Forelimb muscle (tissue), 1 donor: ENCODE measurements at places on chromosomes 7 and 10. TPM values are rescaled to one million over a fixed set of nuclear protein-coding genes. Genes with fewer than 3 reads are reported as not detected.

- DNase-seq = no peak
Measured at GRCh38 chr7:111918461-111918860, 287.7 kb downstream of the DOCK4 start.

GRCh38 chr10:112954974-112955581, 5.0 kb downstream of the TCF7L2 start:
- DNase-seq = no peak

GRCh38 chr10:63054889-63055611, 78.1 kb upstream of the NRBF2 start:
- DNase-seq = no peak

Gene GDF2
- not detected for polyA plus RNA-seq

GRCh38 chr10:75542906-75543305, 111.5 kb downstream of the LRMDA start:
- DNase-seq = no peak

DNA sequence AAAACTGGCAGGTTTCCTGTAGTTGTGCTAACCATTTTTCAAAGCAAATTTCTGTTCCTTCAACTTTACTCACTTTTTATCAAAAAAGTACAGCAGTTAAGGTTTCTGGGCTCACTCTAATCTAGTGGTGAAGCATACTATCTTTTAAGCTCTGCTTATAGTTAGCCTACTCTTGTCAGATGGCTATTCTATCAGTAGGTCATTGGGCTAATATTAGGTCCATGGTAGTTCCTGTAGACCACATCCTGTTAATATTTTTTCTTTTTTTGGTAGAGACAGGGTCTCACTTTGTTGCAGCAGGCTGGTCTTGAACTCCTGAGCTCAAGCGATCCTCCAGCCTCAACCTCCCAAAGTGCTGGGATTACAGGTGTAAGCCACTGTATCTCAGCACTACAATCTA, 27.9 kb upstream of the NRCAM start:
- DNase-seq = no peak

GRCh38 chr10:43045631-43046287, 31.1 kb upstream of the RET start:
- no peak for DNase-seq

Gene COMTD1
- polyA plus RNA-seq = 6.5 TPM

DNA sequence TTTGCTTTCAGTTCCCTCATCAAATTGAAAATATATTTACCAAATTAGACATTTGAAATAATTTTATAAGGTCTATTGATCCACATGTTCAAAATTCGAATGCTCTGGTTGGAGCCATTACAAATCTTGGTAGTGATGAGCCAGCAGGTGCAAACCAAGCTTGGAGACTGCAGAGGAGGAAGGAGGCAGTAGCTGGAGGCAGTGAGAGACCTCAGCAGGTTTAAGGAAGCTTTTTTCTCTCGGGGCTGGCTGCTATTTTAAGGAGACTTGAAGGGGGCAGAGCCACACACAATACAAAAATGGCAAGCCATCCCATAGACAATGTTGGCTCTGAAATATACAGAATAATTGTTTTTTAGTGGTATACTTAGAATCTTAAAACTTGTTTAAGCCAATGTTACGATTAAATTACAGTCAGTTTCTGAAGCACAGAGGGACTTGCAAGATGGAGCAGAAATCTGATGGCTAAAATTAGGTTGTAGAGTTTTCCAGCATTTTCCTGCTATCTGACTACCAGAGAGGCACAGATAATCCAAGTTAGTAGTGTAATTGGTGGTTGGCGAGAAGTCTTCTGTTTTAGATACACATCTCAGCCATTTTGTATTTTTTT, 185.8 kb downstream of the SNX10 start:
- DNase-seq = no peak

Gene FRG2B
- polyA plus RNA-seq = not detected

Gene LHPP
- 6.9 TPM for polyA plus RNA-seq

DNA sequence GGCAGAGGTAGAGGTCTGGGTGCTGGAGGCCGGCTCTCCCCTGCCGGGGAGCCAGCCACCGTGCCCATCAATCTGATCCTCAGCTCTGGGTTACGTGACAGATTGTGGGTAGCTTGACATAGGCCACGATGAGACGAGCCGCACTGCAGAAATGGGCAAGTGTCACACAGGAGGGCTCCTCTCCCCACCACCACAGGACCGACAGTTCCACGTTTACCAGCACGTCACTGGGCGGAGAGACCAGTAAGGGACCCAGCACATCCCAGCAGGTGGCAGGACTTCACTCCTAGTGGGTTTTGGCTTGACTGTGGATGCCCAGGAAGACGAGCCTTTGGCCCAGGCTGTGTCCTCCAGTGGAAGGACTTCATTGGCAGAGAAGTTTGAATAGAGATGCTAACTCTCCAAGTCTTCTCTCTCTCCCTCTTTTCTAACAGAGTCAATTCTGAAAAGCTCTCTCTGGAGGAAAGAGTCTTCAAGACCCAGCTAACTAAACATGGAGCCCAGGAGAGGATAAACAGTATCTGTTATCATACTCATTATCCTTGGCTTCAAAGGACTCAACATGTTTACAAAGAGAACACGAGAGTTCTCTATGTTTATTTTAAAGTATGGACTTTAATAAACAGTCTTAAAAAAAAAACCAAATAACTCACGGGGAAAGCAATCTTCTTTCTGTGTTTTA, 129.3 kb upstream of the JCAD start:
- DNase-seq = no peak

GRCh38 chr10:72759584-72759983, 67.6 kb downstream of the MCU start:
- DNase-seq = no peak

DNA sequence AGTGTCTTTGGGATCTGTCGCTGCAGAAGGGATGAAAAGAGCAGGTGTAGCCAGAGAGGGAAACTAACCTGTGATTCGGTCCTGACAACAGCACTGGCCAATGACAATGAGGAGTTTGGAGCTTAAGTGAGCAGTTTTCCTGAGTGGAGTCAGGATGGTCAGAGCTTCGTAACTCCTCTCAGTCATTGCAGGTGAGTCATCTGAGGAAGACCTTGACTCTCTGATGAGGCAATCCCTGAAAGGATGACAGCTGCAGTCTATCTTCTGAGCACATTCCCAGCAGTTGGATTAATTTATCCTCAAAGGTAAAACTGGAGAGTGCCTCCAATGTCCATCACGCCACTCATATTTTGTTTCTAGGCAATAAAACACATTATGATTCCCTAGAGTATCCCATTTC, 401.9 kb downstream of the POM121L12 start:
- DNase-seq = no peak

DNA sequence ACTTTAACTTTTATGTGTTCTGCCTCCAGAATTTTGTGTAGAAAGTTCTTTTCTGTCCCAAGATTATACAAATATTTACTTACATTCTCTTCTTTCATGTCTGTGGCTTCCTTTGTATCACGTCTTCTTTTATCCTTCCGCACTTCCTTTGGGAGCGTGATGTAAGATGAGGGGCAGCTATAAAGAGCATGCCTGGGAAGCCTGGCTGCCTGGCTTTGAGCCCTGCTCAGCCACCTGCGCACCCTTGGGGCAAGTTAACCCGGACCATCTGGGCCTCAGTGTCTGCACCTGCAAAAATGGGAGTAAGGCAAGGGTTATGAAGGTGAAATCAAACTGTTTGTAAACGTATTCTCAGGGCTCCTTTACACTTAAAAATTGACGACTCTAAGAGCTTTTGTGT, 25.2 kb downstream of the PALD1 start:
- DNase-seq = no peak

- DNase-seq = no peak
Measured at GRCh38 chr10:105681051-105681450, 1040.0 kb downstream of the SORCS3 start.

GRCh38 chr7:144452064-144452463, 48.6 kb upstream of the NOBOX start:
- DNase-seq = no peak

DNA sequence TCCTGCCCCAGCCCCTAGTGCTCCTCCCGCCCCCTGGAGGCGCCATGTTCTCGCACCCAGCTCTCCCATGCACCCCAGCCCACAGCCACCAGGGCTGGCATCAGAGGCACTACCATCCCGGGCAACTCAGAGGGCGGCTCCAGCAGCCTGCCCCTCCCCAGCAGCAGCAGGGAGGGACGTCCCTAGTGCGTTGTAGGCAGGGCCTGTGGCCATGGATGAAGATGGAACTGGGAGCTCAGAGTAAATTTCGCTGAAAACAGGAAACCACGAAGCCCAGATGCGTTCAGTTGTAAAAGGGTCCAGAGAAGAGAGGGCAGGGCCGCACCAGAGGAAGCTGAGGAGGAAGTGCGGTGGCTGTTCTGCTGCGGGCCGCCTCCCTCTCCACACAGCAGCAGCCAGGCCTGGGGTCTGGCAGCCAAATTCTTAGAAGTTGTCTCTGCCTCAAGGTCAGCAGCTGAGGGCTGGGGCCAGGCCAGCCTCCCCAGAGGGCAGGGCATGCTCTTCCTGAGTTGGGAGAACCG, 24.6 kb downstream of the VSIR start:
- no peak for DNase-seq

DNA sequence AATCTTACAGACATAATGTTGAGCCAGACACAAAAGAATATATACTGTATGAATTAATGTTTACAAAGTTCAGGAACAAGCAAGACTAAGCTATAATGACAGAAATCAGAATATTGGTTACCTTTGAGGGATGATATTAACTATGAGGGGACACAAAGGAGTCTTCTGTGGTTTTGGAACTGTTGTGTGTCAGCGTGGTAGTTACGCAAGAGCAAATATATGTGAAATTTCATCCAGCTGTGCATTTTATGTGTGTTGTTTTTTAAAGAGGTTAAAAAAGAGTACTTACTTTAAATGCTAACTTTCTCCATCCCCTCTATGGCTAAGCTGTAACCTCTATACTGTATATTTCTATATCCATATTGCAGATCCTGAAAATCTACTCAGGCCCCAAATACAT, 14.9 kb downstream of the SLC25A28 start:
- DNase-seq = no peak

DNA sequence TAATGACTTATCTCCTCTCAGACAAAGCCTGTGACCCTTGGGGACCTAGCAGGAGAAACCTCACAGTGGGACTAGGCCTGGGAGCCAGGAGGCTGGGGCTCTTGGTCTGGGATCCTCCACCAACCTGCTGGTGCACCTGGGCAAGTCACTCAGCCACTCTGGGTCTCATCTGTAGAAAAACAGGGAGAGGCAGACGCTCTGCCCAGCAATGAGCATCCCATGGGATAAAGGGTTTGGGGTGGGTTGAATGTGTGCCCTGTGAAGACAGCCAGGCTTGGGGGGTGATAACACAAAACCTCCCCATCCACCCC, 81.6 kb downstream of the ZMIZ1 start:
- DNase-seq = no peak

Gene STEAP1
- polyA plus RNA-seq = 1.5 TPM

DNA sequence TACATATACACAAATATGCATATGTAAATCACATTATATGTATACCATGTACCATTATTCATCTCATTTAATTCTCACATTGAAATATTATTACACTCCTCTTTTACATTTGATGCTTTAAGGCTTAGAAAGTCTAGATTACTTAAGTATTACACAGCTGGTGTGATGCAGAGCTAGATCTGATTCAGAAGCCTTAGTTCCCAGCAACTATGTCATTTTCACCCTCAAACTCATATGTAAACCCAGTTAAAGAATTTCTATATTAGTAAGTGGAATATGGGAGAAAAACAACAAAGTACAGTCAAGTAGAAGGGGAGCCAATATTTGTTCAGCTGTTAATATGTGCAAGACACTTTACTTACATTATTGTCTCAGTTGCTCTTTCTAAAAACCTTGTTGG, 74.3 kb upstream of the CSTF2T start:
- no peak for DNase-seq

Gene PLXDC2
- 30.7 TPM for polyA plus RNA-seq

DNA sequence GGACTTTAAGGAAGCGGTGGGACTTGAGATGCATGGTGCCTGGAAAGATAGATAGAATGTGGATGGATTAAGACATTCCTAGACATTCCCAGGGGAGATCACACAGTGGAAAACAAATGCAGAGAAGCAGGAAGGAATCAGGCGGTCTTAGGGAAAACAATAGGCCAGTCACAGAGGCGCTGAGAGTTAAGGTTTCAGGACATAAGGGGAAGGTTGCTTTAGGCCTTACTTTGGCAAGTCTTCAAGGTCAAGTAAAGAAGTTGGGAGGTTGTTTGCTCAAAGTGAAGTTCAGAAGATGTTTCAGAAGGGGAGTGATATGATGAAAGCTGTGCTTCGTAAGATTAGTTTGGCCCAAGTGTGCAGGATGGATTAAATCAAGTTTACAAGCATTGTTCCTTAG, 109.4 kb downstream of the SUGCT start:
- no peak for DNase-seq

GRCh38 chr10:6239213-6239991, 36.7 kb downstream of the PFKFB3 start:
- DNase-seq = no peak

DNA sequence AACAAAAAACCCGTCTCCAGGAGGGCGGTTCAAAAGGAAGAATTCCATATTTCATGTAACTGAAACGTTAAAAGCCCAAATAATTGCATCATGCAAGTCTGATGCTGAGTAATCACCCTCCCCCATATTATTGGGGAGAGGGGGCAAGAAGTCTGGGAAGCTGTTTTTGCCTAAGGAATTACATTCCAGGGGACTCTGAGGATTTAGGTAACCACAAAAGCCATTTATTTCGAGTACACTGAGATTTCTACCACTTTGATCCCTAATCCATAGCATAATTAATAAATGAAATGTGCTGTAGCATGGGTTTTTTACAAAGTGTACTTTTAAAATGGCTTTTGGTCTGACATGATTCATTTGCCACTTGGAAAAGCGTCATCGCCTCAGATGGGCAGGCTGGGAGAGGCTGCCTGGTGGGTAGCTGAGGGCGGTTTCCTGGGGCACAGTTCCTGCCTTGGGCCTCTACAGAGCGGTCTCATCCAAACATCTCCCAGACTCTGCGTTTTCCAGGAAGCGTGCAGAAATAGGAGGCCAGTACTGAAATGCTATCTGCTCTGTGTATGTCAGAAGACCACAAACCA, 106.5 kb downstream of the TCF7L2 start:
- DNase-seq = no peak

GRCh38 chr7:111312966-111313365, 222.0 kb downstream of the LRRN3 start:
- no peak for DNase-seq

DNA sequence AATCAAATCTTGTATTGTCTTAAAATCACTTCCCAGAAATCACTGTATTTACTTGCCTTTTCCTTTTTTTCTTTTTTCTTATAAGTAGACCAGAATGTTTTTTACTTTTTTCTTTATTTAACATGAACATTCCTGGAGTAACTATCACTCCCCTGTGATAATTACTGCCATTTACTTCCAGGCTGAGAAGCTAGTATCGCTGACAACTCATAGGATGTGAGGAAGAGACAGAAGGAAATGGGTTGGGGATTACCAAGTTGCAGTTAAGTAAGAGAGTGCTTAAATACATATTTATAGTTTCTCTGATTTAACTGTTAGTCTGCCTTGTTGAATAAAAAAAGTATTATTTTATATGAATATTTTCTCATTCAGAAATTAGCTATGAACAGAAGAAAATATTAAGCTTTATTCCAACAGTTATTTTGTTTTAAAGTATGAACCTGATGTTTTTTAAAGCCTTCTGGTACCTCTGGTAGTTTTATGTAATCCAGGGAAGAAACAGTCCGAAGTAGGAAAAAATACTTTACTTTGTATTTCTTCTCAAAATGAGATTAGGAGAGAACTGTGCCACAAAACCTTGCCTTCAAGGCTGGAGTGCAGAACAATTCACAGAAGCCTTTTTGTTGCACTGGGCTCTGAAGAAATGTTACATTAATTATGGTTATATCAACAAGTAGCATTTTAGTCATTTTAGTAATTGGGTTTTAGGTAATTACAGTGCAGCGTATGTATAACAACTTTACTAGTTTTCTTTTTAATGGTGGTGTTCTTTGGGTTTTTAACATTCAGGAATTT, 72.8 kb downstream of the SHOC2 start:
- no peak for DNase-seq

- no peak for DNase-seq
Measured at GRCh38 chr10:125337510-125337909, 177.1 kb upstream of the CTBP2 start.
